Heart right ventricle (tissue), 16 donors: ENCODE measurements at places on chromosomes 2 and 18. TPM values are rescaled to one million over a fixed set of nuclear protein-coding genes. Genes with fewer than 3 reads are reported as not detected.

Gene THSD7B
- total RNA-seq, result 0.17 TPM

Gene TSPYL6
- total RNA-seq, result not detected

Gene ACMSD
- not detected for total RNA-seq

Gene ZNF236
- 11.8 TPM for total RNA-seq

Gene EFR3B
- 2.6 TPM for total RNA-seq

Gene REG3G
- not detected for total RNA-seq

Gene SERPINB13
- not detected for total RNA-seq

DNA sequence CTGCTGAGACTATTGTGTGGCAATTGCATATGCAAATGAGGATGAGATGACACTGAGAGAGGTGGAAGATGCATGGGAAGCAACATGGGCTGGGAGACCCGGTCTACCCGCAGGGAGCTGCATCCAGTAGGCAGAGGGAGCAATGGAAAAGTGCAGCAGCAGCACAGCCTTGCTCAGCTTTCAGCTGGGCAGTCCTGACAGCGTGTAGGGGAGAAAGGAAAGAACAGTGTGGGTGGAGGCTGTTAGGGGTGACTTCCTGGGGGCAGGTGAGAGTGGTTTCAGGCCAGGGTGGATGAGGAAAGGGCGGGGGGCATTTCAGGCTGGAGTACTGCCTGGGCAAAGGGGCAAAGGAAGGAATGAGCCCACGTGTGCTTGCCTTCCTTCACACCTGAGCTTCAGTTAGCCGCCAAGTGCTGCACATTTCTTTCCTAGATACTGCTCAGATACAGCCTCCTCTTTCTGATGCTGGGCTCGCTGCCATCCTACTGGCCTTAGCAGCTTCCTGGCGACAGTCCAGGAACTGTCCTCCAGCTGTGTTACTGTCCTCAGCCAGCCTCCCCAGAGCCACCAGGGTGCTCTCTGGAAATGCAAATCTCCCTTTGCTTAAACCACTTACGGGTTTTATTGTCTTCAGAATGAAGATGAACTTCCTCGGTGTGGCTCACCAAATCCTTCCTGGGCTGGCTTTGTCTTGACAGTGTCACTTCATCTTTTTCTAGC is 276.3 kb downstream of the TSN start:
- peak; percentile 24 for DNase-seq

- DNase-seq, result no peak
Observed at GRCh38 chr2:42361728-42362283, 789 bp upstream of the COX7A2L start.

- DNase-seq, result no peak
Observed at GRCh38 chr2:185643434-185643833, 95.2 kb upstream of the FSIP2 start.

DNA sequence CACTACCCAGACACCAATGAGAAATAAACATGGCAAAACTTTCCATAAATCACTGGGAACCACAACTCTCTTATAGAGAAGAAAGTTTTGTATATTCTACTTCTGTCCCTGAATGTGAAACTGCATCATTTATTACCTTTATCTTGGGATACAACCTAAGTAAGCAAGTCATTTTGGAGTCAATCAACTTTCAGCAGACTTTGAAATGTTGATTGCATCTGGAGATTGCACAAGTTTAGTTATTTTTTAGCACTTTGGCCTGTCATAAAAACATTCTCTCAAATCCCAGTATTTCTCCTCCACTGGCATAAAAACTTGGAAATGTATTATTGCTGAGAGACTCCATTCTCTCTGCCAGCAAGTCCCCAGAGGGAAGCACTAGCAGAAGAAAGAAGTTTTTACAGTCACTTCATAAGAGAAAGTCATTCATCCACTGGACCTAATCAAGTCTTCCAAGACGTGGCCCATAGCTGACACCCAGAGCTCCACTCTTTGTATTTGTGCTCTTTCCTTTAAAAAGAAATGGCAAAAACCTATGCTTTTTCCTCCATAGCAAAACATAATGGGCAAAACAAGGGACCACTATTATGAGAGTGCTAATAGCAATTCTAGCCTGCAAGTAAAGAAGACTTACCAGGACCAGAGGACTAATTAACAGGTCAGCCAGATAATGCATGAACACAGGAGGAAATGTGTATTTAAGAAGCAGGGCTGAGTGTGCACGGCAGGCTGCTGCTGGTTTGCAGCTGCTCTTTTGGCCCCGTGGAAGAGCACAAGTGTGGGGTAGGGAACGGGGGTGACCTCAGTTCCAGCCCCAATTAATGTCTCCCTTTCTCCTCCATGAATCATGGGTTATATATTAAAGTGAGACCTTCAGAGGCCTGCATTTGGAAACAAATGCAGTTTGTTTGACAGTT is 171.5 kb downstream of the INO80D start:
- DNase-seq, result no peak

GRCh38 chr18:58863539-58864145 is 1.0 kb upstream of the ZNF532 start:
- peak; percentile 32 for DNase-seq
